ENCODE measurements at places on chromosomes 11 and 22. TPM values are rescaled to one million over a fixed set of nuclear protein-coding genes. Genes with fewer than 3 reads are reported as not detected.

- no peak for DNase-seq
Observed at GRCh38 chr22:35329114-35329847, 29.6 kb downstream of the TOM1 start.

DNA sequence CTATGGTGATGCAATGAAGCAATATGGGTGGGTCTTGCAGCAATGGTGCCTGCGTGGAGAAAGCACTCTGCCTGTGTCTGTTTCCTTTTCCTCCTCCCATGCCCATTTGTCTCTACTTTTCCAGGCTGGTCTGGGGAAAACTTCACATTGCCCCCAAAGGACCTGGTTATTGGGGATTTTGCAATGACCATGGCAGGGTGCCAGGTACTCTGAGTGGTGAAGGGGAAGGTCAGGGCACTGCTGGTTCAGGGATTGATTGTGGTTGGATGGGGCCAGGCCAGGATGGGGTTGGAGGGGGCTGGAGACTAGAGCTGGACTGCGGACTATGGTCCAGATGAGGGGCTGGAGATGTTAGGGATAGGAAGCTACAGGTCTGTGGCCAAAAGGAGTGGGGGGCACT is 92.1 kb downstream of the INSC start:
- no peak for DNase-seq

DNA sequence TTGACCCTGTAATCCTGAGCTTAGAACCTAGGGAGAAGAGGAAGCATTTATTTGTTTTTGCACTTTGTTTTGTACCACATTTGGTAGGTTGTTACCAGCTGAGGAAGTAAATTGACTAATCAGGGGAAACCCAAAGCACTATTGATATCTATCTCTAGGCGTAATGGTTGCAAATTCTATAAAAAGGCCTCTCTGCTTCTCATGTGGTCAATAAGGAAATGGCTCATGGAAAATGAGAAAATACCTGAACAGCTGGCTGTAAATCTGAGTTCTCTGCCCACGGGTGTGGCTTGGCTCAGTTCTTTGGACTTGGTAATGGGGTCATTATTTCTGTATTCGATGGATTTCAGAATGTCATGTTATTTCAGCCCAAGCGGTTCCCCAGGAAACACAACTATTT is 42.4 kb downstream of the BARX2 start:
- no peak for DNase-seq

GRCh38 chr11:117232911-117233409 is 489 bp downstream of the RNF214 start:
- peak; percentile 75 for DNase-seq

- DNase-seq, result no peak
Observed at GRCh38 chr11:76315182-76315853, 65.6 kb downstream of the THAP12 start.

GRCh38 chr11:34028425-34028824 is 23.1 kb upstream of the CAPRIN1 start:
- DNase-seq, result no peak

Gene DRICH1
- total RNA-seq, result 0.96 TPM

All from upper lobe of right lung (tissue), 1 donor.